ENCODE measurements at places on chromosomes 16 and 17.

DNA sequence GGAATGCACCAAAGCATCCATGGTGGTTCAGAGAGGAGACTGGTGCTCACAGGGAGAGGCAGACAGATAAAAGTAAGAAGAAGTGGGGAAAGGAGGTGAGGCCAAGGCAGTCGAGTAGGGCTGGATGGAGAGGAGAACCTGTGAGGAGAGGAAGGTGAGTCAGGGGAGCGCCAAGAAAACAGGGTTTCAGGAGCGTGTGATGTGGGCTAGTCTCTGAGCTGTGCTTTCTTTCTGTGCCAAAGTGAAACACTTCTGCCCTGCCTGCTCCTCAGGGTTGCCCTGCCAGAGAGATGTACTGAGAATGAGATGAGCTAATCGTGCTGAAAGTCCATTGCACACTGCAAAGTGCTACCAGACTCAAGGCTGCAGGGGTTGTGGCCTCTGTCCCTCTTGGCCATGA, 310.7 kb upstream of the CCL2 start:
- no peak for DNase-seq

DNA sequence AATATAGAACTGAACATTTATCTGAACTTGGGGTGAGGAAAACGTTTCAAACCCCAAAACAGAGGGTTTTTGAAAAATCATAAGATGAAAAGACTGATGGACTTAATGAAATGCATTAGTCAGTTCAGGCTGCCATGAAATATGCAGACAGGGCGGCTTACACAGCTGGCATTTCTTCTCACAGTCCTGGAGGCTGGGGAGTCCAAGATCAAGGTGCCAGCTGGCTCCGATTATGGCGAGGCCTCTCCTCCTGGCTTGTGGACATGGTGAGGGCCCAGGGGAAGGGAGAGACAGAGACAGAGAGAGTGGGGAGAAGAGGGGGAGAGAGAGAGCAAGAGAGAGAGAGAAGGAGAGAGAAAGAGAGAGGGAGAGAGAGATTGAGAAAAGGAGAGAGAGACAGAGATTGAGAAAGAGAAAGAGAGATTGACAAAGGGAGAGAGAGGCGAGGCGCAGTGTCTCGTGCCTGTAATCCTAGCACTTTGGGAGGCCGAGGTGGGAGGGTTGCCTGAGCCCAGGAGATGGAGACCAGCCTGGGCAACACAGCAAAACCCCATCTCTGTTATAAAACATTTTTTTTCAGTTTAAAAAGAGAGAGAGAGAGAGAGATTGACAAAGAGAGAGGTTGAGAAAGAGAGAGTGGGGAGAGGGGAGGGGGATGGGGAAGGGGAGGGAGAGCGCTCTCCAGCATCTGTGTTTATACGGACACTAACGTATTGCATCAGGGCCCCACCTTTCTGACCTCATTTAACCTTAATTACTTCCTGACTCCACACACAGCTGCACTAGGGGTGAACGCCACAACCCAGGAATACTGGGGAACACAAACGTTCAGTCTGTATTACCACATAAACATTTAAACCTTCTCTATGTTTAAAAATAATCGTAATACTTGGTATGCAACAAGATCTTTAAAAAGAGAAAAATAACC, 24.6 kb upstream of the RPH3AL start:
- DNase-seq: no peak

- DNase-seq: no peak
Observed at GRCh38 chr17:42855048-42855596, 4.1 kb downstream of the AOC3 start.

GRCh38 chr16:89988951-89989350, 30.3 kb downstream of the DBNDD1 start:
- no peak for DNase-seq

DNA sequence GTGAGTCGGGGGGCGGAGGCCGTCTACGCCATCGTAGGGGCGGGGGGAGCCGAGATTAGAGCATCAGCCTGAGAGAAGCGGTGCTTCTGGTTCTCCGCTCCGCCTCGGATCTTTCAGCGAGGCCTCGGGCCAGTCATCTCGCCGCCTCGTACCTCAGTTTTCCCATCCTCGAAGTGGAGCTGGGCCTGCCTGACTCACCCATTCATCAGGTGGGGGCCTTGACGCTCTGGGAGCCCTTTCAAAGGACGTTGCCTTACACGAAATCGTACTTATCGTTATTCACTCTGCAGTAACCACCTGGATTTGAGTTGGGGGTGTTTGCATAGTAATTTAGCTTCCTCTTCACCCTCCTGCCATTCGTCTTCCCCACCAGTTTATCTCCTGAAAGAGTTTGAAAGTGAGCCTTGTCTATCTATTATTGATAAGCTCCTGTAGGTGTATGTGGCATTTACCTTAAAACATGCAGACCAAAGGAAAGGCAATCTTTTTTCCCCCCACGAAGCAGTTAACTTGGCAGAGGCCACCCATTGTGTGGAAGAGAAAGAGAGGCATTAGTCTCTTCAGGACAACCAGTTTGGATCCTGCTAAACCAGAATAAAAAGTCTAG, 674 bp downstream of the TAF15 start:
- DNase-seq: no peak
